NCI-H2081 (cell line): ENCODE measurements at places on chromosomes 5 and 9.
A peak's percentile ranks its signal among the peaks of the same experiment; 100 is the strongest.

DNA sequence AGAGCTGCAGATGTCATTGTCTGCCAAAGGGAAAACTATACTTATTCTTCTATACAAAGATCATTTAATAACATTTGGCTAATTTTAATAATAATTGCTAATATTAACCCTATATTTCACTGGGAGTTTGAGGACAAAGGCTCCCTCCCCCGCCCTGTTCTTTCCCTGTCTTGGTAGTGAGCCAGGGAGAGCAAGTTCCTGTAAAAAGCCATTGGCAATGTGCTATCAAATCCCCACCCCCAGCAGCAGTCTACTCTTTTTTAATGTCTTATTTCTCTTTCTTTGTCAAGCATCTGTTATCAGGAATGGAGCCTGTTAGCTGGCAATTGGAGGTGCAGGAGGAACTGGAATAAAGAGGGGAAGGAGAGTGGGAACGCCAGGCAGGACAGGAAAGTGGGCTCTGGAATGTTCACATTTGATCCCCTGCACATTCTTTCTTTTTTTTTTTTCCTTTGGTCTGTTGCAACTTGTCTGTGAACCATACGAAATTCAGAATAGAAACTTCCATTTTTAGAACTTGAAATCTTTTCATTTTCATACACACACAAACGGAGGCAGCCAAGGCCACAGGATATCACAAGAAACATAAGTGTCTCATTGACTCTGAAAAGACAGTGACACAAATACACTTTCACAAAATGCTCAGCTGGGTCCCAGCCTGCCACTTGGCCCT lies 664.8 kb upstream of the ZNF608 start:
- peak; percentile 39 for DNase-seq

DNA sequence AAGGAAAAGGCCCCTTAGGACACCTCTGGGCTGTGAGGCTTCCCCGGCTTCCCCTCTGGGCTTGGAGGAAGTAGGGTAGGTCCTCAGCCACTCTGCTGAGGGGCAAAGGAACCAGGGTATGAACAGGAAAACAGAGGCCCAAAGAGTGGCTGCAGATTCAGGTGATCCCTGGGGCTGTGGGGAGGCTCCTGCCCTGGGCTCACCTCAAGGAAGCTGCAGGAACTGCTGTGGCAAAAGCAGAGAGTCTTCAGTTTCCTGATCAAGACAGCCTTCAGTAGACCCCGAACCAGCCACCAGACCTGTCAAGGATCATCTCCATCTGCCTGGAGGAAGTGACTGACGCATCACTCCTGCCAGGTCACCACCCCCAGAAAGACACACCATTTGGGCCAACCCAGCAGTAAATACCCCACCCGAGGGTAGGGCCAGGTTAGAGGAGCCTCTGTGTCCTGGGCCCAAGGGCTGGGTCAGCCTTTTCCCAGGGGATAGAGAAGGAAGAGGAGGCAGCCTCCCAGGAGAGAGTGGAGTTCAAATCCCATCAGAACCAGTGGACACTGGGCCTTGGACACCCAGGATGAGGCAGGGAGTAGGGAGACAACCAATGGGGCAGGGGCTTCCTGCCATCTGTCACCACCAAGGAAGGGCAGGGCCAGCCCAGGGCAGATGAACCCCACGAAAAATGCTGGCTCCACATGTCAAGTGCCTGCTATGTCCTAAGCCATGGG lies 5.8 kb upstream of the ST6GALNAC6 start:
- DNase-seq = no peak

DNA sequence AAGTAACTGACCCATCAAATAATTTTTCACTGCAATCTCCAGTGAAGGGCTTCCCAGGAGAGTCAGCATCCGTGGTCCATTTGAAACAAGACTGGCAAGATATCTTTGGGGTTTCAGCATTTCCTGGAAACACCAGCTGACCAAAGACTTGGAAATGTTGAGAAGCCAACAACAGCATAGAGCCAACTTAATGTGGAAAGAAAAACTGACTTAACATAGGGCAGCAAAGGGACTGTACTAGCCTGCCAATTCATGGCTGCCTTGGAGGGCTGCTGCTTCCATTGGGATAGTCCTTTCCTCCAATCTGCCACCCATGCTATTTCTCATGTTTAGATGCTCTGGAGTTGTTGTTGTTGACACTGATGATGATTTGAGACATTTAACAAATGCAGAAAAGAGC lies 76.5 kb upstream of the SPDL1 start:
- no peak for DNase-seq

DNA sequence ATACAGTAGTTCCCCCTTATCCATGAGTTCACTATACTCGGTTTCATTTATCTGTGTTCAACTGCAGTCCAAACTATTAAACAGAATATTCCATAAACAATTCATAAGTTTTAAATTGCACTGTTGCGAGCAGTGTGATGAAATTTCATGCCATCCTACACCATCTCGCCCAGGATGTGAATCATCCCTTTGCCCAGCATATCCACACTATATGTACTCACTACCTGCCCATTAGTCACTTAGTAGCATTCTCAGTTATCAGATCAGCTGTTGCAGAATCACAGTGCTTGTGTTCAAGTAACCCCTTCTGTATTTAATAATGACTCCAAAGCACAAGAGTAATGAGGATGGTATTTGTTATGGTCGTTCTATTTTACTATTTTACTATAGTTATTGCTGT lies 51.5 kb downstream of the SHOC1 start:
- DNase-seq = no peak

DNA sequence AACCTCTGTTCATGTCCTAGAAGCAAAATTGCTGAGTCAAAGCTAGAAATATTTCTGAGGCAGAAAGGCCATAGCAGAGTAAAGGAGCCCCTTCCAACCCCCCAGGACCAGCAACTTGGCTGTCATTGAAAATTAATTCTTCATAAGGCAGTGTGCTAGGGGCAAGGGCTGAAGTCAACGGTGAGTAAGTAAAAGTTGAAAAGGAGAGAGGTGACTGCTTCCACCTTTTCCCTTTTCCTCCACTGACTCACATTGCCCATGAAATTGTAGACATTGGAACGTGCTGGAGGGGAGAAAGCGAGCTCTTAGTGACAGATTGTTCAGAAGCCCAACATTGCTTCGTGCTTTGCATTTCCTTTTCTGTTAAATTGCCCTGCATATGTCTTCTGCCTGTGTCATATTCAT lies 19.1 kb downstream of the GLRA1 start:
- no peak for DNase-seq

- DNase-seq = no peak
Measured at GRCh38 chr5:103435136-103435889, 127.3 kb downstream of the NUDT12 start.

- peak; percentile 87 for DNase-seq
Measured at GRCh38 chr9:128034821-128035652, 32.1 kb downstream of the NAIF1 start.

GRCh38 chr5:95986001-95986400 lies 24.4 kb upstream of the ELL2 start:
- DNase-seq = no peak

DNA sequence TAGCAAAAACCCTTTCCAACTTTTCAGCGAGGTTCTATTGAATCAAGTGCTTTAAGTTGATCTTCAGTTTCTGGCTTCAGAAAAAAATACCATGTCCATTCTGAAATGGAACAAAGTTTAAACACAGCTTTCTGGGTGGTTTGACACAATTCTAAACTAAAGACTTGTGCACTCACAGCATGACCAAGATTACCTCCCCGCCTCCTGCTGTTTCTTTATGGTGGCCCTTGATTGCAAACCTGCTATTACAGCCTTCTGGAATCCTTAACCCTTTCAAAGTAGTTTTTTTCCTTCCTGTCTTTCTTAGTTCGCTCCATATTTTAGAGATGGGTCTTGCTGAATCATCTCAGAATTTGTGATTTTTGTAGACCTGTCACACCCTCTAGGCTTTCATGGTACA lies 135.9 kb upstream of the FBN2 start:
- DNase-seq = no peak

- DNase-seq = no peak
Measured at GRCh38 chr9:114588210-114588609, 641 bp downstream of the ATP6V1G1 start.

DNA sequence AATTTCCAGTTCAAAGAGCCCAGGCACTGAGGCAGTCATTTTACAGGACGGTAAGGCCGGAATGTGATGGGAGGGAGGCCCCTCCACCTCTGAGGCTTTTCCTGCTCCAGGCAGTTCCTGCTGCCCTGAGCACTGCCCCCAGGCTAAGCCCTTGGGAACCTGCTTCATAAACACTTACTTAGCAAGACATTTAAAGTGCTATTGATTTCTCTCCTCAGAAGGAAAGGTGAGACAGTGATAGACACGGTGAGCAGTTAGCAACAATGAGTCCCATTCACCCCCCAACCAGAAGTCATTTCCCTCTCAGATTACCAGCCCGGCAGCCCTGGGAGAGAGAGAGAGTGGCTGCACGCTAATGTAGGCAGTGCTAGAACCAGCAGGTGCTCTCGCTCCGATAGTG lies 462.5 kb downstream of the SPOCK1 start:
- DNase-seq = peak; percentile 66

- no peak for DNase-seq
Measured at GRCh38 chr5:134451936-134452505, 40.3 kb upstream of the CDKN2AIPNL start.

- no peak for DNase-seq
Measured at GRCh38 chr5:134576386-134577021, 51.0 kb downstream of the JADE2 start.

DNA sequence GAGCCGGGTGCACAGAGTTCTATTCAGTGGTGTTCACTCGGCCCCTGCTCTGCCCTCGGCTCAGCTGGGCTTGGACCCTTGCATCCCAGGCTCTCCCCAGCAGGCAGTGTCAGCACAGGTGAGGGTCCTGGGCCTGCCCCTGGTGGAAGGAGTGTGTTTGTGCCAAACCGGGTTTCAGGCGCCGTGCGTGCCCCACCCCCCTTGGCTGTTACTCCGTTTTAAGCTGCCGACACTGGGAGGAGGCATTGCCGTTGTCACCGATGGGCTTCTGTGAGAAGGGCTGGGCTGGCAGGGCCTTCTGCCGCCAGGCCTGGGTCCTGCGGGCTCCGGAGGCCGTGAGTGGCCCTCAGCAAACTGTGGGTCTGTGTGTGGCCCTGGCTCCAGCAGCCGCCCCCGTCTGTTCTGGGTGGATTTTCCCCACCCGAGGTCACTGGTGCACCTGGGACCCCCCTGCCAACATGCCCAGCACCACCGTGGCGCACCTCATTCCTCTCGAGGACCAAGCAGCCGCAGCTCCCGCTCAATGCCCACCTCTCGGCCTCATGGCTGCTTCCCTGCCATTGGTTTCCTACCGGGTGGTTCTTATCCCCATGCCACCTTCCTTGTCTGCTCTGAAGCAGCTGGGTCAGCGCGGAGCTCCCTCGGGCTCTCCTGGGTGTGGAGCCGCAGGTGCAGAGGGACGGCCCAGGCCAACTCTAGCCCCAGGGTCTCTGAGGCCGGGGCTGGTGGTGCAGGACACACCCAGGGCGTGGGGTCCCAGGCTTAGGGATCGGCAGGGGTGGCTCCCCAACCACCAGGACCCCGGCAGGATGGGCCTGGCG lies 44.3 kb upstream of the EXOC3 start:
- DNase-seq = peak; percentile 62

DNA sequence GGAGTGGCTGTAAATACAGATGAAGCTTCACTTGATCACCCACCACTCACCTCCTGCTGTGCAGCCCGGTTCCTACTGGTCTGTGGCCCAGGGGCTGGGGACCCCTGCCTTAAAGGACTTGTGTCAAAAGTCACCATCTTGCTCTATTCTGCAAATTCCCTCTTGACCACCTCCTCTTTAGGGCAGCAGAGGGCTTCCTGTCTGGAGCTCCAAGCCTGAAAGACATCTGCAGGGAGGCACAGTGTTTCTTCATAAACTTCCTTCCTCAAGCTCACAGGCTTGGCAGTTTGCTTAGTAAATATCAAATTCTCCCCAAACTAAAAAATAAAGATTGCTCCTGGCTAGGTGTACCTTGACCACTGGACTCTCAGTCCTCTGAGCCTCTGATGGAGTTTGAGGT lies 104.4 kb downstream of the FRMD3 start:
- DNase-seq = no peak

DNA sequence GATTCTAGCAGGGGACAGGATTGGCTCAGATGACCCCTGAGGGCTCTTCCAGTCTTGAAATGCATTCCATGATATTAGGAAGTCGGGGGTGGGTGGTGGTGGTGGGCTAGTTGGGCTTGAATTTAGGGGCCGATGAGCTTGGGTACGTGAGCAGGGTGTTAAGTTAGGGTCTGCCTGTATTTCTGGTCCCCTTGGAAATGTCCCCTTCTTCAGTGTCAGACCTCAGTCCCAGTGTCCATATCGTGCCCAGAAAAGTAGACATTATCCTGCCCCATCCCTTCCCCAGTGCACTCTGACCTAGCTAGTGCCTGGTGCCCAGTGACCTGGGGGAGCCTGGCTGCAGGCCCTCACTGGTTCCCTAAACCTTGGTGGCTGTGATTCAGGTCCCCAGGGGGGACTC lies 2.9 kb upstream of the MYOZ3 start:
- DNase-seq = no peak

GRCh38 chr5:81140943-81141342 lies 92.2 kb upstream of the CKMT2 start:
- DNase-seq = no peak

GRCh38 chr9:106861640-106862109 lies 1.3 kb upstream of the ZNF462 start:
- DNase-seq = no peak

DNA sequence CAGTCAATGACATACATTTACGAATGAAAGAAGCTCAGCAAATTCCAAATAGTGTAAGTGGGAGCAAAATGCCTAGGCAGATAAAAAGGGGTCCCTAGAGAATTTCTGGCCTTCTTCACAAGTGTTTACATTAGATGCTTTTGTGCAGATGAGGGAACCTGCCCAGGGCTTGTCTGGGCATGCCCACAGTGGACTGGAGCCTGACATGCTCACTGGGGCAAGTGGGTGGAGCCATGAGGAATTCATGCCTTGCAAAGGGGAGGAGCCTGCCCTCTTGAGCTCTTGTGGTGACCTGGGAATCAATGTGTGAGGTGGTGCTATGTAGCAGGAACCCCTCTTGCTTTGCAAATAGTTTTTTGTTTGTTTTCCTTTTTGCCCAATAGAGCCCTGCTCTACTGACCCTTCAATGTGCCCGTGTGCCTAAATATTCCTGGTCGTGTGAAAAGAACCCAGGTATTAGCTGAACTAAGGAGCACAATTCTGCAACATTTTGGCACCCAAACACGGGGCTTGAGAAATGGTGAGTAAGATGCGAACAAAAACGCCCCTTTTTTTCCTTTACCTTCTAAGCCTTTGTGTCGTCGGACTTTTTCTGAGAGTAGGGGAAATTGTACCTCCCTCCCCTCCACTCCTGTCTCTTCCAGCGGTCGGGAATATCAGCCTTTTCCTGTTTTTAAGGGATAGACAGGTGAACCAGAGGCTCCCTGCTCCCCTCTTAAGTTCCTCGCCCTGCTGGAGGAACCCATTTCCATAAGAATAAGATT lies 433.8 kb upstream of the CDH9 start:
- DNase-seq = peak; percentile 78

GRCh38 chr5:130759061-130759460 lies 406.0 kb downstream of the HINT1 start:
- no peak for DNase-seq

DNA sequence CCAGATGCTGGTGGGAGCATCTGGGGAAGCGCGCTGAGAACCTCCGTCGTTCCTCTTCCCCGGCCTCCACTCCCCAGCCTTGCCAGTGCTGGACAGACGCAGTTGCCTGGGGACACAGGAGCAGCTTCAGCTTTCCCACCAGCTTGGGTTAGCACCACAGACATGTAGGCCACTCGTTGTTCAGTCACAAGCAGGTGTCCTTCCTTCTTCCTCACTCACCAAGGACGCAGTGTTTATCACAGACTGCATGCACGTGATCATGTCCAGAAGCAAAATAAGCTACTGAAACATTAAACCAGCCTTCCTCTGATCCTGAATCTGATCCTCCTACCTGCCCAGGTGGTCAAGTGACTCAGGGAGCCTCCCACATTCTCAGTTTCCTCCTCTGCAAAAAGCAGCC lies 232.9 kb downstream of the SYK start:
- no peak for DNase-seq

- DNase-seq = no peak
Measured at GRCh38 chr5:57037355-57037754, 85.4 kb upstream of the MIER3 start.
